GM12878 (cell line): ENCODE measurements at places on chromosomes 1 and 21. TPM values are rescaled to one million over a fixed set of nuclear protein-coding genes. Genes with fewer than 3 reads are reported as not detected.

GRCh38 chr1:205247130-205247921 lies 19.6 kb downstream of the TMCC2 start:
- peaks cover 3% of the 10 kb centered on the region; the same call in 1 of the 2 replicates for H3K27me3 ChIP-seq
- H3K4me1 ChIP-seq = no peaks in the 10 kb centered on the region
- DNase-seq = no peak

GRCh38 chr1:59879574-59879973 lies 47.0 kb downstream of the CYP2J2 start:
- H3K4me3 ChIP-seq = no peak overlapping the region
- DNase-seq = no peak
- no peaks in the 10 kb centered on the region for H3K27me3 ChIP-seq
- no peaks in the 10 kb centered on the region for H3K36me3 ChIP-seq
- H3K4me1 ChIP-seq = no peaks in the 10 kb centered on the region

- H3K27me3 ChIP-seq = no peaks in the 10 kb centered on the region
- peak overlapping the region; percentile 38 for H3K27ac ChIP-seq
- peak overlapping the region; percentile 17; the same call in 1 of the 2 replicates for H3K4me3 ChIP-seq
- DNase-seq = peak; percentile 70
- peaks cover 48% of the 10 kb centered on the region for H3K4me1 ChIP-seq
Measured at GRCh38 chr1:207863893-207864535, 46.9 kb downstream of the CD34 start.

GRCh38 chr1:14724678-14725077 lies 126.2 kb downstream of the KAZN start:
- H3K4me1 ChIP-seq = no peaks in the 10 kb centered on the region
- no peaks in the 10 kb centered on the region; the same call in none of the 2 replicates for H3K27me3 ChIP-seq
- no peaks in the 10 kb centered on the region for H3K36me3 ChIP-seq
- H3K4me3 ChIP-seq = no peak overlapping the region

DNA sequence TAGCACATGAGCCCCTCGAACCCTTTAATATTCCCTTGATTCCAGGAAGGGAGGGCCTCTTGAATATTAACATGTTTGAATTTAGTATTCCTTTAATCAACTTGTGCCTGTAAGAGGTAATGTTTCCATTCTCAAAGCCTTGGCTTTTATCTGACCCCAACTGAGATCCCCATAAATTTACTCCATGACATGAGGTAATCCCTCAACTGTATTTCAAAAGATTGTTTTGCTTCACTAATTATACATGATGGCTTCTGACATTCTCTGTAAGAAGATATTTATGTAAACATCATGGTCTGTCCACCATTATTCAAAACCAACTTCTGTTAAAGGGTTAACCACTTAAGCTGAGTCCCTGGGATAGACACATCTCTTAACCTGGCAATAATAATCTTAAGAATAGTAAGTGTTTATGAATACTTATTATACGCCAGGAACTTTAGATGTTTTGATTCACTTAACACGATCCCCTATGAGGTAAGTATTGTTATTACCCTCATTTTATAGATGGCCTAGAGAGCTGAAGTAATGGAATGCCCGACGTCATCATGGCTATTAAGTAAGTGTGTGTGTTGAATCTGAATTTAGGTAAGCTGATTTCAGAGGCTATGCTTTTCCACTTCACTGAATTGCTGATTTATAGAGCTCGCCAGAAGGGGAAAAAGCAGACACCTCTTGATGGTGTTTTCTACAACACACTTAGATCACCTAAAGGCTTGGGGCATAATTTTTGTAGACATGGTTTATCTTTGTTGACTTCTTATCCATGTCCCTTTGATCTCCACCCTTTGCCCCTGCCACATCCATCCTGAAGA lies 11.1 kb downstream of the KRTAP19-1 start:
- H3K36me3 ChIP-seq = no peaks in the 10 kb centered on the region
- H3K27ac ChIP-seq = no peak overlapping the region
- no peak overlapping the region for H3K4me3 ChIP-seq
- DNase-seq = no peak
- no peaks in the 10 kb centered on the region for H3K27me3 ChIP-seq

GRCh38 chr1:25442178-25442577 lies 11.5 kb downstream of the MACO1 start:
- 0 out of 2 replicates have a peak, but pooled peaks cover 2% of the 10 kb centered on the region for H3K36me3 ChIP-seq
- H3K4me3 ChIP-seq = no peak overlapping the region
- H3K4me1 ChIP-seq = peaks cover 11% of the 10 kb centered on the region; the same call in 1 of the 2 replicates
- DNase-seq = no peak
- no peak overlapping the region for H3K27ac ChIP-seq

DNA sequence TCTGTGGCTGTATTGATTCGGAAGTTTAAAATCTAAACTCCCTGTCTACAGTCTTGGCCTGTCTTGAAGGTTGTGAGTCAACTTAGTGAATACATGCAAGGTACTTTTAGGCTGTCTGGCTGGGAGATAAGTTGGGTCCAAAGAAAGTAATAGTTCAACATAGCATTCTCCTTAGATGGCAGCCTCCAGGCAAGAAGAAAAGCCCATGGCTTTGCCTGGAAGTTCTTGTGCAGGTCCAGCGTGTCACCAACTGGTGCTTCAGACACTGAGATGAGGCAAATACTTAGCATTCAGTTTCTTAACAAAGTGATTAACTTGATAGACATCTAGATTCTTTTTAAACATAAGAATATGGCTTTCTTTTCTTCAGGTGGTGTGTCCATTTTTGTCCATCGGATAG lies 328.2 kb downstream of the DISC1 start:
- H3K4me3 ChIP-seq = no peak overlapping the region
- no peaks in the 10 kb centered on the region for H3K36me3 ChIP-seq
- no peak overlapping the region for H3K27ac ChIP-seq
- no peaks in the 10 kb centered on the region for H3K4me1 ChIP-seq

DNA sequence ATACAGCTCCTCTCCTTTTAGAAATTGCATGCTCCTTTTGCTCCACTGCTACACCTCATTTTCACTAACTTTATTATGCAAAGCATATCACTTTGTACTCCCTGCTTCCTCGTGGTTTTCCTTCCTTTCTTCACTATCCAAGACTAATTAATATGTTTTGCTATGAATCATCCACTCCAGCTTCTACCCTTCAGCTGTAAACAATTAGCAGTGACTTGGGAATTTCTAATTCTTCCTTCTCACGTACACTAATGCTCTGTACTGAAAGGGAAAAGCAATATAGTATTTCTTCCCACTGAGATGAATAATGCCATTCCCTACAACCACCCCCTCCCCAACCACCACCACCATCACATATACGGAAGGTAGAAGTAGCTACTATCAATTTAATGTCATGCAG lies 1917.0 kb downstream of the MRPL39 start:
- H3K4me3 ChIP-seq = no peak overlapping the region
- no peaks in the 10 kb centered on the region for H3K36me3 ChIP-seq
- H3K27me3 ChIP-seq = no peaks in the 10 kb centered on the region
- H3K4me1 ChIP-seq = no peaks in the 10 kb centered on the region
- no peak overlapping the region for H3K27ac ChIP-seq

GRCh38 chr1:230130172-230130944 lies 63.3 kb downstream of the GALNT2 start:
- peaks cover 16% of the 10 kb centered on the region for H3K4me1 ChIP-seq
- DNase-seq = no peak
- H3K4me3 ChIP-seq = no peak overlapping the region

DNA sequence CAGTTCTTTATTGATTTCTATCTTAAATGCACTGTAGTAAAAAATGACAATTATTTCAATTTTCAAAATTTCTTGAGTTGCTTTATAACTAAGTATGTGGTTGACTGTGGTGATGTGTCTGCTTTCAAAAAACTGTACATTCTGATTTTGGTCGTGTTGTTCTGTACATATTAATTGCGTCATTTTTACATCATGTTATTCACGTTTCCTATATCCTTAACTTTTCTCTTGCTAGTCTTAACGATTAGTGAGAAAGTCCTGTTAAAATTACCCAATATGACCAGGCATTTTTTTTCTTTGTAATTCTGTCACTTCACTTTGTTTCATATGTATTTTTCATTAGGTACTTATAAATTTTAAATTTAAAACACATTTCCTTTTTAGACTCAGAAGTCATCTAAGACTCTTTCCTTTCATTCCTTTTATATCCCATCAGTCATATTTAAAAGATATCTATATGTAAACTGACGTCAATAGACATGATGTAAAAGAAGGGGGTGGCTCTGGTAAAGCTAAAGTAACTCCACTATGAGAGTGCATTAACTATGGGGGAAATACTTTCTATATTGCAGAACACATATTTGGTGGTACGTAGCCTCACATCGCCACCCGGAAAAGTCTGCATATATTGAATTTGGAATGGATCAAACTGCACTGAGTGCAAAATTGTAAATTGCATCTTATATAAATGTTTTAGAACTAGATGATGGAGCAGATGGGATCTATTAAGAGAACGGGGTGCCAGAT lies 1.1 kb upstream of the COA6 start:
- no peak for DNase-seq
- H3K4me3 ChIP-seq = peak overlapping the region; percentile 86
- no peaks in the 10 kb centered on the region; the same call in 1 of the 2 replicates for H3K27me3 ChIP-seq

The CRYAA gene
- total RNA-seq = not detected in 2 replicates

The GSTM1 gene
- 32.4 and 33.5 TPM in 2 replicates for total RNA-seq

The BARHL2 gene
- not detected in 2 replicates for total RNA-seq

The ADGRB2 gene
- total RNA-seq = 0.27 and 0.33 TPM in 2 replicates

The FRRS1 gene
- total RNA-seq = 10.4 and 10.7 TPM in 2 replicates

The FABP3 gene
- total RNA-seq = 0.43 TPM in 1 of 2 replicates, not detected in the other
